ENCODE measurements at places on chromosomes 5 and 9.

GRCh38 chr5:173733021-173733420 lies 116.6 kb upstream of the BOD1 start:
- DNase-seq: peak; percentile 26

DNA sequence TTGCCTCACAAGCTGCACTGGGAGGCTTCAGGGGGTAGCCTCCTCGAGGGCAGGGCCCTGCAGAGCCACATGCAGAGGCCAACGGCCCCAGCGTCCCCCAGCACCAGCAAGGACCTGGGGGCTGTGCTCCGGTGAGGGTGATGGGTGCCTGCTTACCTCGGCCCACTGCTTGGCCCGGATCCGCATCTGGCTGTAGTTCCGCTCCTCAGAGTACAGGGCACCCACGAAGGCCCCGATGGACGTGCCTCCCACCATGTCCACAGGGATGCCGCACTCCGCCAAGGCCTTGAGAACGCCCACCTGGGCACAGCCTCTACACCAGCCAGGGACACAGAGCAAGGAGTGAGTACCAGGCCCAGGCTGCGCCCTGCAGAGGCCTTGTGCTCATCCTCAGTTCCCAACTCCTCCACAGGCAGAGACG lies 8.0 kb upstream of the NSMF start:
- no peak for DNase-seq

- DNase-seq: no peak
Observed at GRCh38 chr5:93600409-93601070, 17.5 kb downstream of the NR2F1 start.

- DNase-seq: no peak
Observed at GRCh38 chr9:136603216-136603615, 57.4 kb upstream of the NOTCH1 start.

DNA sequence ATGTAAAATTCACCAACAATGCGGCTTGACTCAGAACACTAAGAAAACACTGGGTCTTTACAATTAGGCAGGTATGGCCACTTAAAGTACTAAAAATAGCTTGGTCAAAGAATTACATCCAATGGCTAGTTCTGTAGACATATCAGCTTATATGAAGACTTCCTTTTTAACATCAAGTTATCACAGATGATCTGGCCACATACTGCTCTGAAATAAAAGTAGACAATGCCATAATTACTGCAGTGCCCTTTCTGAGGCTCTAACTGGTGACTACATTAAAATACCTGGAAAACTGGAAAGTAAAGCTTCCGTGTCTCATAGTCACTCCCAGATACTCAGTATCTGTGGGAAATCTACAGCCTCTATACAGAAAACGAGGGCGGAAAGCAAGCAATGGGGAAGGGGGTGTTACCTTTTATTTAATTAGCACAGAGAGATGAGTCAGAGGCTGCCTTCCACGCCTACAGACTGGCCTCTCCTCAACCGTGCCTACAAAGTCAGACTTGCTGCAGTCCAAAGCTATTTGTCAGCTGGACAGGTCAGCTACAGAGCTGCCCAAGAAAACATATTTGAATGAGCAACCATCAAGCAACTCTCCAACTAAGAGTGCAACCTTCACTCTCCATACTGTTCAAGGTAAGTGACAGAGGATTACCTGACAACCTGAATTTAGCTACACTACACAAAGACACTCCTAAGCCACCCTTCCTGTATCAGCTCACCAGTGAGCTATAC lies 8.7 kb downstream of the SERINC5 start:
- DNase-seq: peak; percentile 60
